ENCODE measurements at places on chromosomes 2 and 18.

DNA sequence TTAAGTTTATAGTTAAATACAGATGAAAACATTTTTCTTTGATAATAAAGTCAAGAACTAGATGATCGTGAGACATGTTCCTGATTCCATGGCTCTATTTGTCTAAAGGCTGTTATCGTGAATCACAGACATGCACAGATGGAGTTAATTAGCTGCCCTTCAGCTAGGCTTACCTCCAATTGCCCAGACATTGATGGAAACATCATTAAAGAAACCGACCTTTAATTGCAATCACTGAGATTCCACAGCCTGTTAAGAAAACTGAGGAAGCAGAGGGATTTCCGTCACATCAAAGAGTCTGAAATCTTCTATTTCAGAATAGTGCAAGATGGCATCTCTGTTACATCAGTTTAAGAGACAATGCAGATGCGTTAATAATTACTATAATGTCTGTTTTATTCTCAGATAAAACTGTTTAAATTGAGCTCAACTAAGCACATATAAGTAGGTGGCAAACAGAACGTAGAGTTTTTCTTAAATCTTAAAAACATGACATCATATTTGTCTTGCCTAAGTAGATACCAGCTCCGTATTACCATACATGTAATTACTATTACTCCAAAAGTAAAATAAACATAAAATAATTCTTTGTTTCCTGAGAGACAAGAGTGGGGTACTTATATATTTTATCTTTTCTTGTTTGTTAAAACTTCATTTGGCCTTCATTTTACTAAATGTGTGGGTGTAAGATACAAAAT is 23.9 kb upstream of the CRACDL start:
- no peak for DNase-seq

DNA sequence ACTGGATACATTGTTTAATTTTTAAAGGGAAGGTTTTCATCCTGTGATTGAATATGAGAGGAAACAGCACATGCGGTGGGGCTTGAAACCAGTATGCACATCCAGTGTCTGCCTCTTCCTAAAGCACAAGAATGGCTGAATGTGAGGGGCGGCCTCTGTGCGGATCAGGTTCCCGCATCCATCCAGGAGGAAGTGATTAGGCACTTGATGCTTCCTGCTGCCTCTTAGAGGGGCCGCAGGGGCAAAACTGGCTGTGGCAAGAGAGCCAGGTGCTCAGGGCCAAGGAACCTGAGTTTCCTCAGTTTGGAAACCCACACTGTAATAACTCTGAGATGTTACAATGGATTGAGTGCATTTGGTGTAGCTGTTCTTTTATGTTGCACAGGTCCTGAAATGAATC is 48.8 kb downstream of the THNSL2 start:
- no peak for DNase-seq

DNA sequence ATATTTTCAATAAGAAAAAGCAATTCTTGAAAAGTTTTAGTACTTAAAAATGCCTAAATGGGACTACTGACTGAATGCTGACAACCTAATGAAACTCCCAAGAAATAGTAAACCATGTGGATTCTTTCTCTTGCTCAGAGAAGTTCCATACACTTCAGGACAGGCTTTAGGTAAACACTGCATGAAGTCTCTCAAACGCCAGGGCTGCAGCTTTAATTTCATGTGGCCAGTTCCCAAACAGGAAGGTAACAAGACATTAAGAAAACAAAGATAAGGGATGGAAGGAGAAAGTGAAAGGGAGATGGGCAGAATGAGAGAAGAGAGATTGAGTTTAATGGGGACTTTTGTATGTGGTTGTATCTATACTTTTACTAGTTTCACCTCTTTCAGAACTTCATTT is 734.7 kb upstream of the PKDCC start:
- no peak for DNase-seq

- no peak for DNase-seq
These were observed 2.9 kb downstream of the TNFRSF11A start for GRCh38 chr18:62327977-62328376.

DNA sequence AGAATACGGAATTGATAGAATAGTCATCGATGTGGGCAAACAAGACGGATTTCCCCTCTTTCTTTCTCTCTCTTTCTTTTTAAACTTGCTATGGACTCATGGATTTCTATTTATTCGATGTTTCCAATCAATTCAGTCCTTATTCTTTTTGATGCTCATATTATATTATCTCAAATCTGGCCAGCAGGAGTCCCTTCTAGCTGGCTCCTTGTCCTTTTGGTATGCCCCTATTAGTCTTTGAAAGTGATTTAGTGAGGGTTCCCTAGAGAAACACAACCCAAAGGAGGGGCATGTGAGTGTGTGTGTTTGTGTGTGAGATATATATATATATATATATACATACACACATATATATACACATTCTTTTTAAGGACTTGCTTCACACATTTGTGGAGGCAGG is 23.5 kb upstream of the BIN1 start:
- DNase-seq = no peak

DNA sequence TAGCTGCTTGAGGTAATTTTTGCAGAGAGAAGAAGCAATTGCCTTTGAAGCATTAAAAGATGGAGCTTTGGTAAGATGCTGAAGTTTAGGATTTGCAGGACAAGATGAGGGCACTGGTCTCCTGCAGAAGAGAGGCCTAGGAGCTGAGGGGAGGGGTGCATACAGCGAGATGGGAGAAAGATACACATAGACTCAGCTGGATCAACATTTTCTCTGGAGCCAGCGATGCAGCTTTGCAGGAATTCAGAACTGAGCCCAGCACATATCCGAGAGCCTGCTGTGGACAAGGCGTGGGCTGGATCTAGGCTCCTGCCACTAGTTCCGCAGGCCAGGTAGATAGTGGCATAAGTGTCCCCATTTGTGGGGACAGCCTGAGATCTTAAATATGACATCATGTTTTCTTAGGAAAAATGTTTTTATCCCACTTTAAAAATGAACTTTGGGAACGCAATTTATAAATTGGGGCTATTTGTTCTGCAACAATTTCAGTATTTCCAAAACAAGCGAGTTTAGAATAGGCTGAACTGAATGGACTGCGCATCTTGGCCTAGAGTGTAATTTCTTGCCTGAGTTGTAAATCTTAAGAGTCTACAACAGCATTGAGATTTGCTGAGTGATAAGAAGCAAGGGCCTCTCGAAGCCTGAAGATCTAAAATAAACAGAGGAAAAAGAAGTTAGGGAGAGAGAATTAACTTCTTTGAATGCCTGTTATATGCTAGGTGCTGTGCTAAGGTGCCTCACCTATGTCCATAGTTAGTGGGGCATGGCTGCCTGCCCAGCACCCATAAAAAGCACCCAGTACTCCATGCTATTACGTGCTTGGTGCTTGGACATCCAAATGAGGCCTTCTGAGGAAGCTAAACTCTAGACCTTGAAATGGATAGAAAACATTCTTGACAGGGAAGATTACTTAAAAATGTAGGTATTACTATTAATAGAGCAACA is 17.3 kb downstream of the GRHL1 start:
- no peak for DNase-seq

DNA sequence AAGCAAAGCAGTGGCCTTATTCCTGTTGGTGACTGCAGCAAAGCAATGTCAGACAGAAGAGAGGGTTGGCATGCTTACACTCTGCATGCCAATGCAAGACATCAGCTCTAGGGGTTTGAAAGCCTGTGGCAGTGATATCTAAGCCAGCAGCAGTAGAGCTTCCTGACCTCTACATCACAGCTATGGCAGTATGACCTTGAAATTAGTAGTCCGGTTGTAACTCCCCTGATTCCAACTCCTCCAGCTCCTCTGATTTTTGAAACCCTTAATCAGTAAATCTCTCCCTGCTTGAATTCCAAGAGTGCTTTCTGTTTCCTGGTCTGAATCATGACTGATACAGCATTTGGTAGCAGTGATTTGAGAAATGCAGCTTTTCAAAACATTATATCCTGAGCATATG is 60.0 kb upstream of the LRP1B start:
- no peak for DNase-seq

DNA sequence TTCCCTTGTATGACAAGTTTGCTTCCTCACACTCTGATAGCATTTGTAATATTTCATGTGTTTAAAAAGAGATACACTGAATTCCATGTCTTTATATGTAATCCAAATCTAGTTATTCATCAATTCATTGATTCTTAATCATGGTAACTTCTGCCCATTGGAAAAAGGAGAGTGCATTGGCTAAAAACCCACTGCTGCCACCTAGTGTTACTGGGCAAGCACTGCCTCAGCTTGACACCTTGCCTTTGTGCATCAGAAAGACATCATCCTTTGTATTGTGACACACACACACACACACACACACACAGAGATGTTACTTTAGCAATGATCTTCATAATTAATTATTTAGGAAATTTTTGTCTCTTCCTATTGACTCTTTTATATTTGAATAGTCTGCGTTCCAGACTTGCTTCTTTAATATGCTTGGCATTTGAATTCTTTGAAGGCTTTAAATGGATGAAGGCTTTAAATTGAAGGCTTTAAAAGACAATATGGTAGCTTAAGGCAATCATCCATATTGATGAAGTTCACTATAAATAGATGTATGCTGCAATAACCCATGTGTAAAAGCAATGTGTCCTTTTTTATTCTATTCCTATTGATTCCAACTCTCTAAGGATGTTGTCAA is 414.2 kb upstream of the CHST9 start:
- DNase-seq = no peak

GRCh38 chr2:7693246-7694075 is 776.2 kb downstream of the RNF144A start:
- DNase-seq = no peak

GRCh38 chr2:176188774-176189680 is 559 bp downstream of the HOXD1 start:
- DNase-seq = no peak

DNA sequence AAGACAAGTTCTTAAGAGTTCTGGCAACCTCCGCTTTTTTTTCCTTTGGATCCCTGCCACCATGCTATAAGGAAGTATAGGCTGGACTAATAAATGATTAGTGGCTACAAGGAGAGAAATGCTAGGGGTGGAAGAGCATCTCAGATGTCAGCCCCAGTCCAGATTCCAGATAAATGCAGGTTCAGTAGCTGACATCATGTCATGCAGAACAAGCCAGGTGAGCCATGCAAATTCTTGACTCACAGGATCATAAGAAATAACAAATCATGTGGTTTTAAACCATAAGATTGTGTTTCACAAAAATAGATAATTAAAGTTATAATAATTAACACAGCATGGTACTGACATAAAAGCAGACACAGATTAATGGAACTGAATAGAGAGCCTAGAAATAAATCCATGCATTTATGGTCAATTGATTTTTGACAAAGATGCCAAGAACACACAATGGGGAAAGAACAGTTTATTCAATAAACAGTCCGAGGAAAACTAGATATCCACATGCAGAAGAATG is 152.9 kb upstream of the SESTD1 start:
- no peak for DNase-seq

GRCh38 chr2:238487134-238487533 is 60.4 kb downstream of the ASB1 start:
- DNase-seq = no peak

DNA sequence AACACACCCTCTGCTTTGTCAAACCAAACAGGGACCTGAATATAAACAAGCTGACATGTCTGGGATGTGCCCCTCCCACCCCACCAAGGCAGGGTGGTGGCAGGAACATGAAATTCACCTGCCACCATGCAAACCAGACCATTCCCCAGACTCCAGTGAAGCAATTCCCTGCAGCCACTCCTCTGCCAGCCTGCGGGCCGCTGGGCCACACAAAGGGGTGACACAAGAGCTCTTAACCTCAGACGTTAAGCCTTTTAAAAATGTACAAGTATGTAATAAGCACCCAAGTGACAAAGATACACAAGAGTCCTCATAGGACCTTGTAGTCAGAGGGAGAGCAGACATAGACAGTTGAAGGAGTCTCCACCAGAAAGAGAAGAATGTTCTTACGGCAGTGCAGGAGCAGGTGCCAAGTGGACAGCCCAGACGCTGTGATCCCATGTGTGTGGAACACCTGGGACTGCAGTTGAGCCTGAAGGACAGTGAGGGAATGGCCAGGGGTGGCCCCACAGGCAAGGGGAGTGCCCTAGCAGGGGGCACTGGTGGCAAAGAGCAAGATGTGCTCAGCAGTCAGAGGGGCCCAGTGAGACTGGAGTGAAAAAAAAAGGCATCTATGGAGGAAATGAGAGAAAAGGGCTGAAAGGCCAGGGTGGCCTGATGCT is 36.9 kb downstream of the CRACDL start:
- no peak for DNase-seq

- no peak for DNase-seq
These were observed 160.6 kb downstream of the SS18 start for GRCh38 chr18:25929787-25930186.

DNA sequence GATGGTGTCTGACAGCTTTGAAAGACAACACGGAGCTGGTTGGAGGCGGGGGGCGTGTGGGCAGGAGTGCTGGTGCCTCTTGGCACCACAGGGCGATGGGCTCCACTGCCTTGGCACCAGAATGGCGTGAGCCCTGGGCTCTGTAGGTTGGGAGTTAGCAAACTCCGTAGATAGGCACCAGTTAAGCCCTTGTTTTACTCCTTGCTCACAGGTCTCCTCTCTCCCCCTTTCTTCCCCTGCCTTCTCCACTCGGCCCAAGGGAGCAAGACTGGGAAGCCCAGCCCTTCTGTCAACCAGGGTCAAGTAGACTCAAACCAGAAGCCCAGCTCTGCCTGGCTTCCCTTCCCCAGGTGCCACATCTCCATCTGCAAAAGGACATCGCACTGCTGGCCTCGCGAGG is 281.7 kb upstream of the ID2 start:
- no peak for DNase-seq

DNA sequence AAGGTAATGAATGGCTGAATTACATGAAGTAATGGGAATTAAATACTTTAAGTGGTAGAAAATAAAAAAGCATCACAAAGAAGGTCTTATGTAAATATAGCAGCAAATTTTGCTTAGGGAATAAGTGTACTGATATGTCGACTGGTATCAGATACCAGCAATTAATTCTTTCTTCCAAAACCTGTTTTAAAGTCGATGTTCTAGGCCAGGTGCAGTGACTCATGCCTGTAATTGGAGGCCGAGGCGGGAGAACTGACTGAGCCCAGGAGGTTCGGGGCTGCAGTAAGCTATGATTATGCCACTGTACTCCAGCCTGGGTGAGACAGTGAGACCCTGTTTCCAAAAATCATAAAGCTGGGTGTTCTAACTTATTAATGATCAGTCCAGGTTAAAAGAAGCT is 30.3 kb downstream of the SP3 start:
- DNase-seq = no peak

Measured in stimulated activated CD4-positive, alpha-beta T cell treated with anti-CD3 and anti-CD28 coated beads, TNF-alpha, amount 100 ng/mL, for 4 hours (primary cell).